ENCODE measurements at places on chromosomes 4 and X.
A peak's percentile ranks its signal among the peaks of the same experiment; 100 is the strongest.

DNA sequence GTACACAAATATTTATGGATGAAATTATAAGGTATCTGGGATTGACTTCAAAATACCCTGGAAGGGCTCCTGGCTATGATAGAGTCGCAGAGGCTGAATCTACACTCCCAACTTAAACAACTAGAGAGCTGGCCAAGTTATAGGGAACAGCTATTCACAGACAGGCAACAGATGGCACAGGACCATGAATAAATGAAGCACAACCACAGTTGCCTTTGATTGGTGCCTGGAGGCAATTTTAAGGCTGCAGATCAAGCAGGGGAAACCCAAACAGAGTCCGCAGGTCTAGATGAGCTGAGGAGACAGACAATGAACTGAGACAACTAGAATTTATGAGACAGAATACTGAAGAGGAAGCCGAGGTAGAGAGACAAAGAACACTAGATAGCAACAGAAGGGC is 155.9 kb downstream of the EVC2 start:
- H3K27ac ChIP-seq, result no peak overlapping the region
- DNase-seq, result peak; percentile 2
- no peaks in the 10 kb centered on the region for H3K36me3 ChIP-seq
- no peak overlapping the region for H3K4me3 ChIP-seq
- no peaks in the 10 kb centered on the region for H3K27me3 ChIP-seq
- H3K4me1 ChIP-seq, result no peaks in the 10 kb centered on the region

DNA sequence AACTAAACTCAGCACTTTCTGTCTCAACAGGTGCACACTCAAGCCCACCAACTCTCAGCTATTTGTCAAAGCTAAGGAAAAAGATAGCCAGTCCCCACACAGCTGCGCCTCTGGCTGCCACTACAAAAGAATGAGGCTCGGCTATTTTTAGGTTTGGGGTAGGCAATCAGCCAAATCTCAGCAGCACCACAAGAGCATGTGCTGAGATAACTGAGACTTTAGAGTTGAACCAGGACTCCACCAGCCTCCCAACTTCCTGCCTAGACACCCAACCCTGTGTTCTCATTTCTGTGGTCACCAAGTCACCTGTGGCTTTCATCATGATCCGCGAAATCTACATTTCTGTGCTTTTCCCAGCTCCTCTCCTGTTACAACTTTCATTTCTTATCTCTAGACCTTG is 28.0 kb downstream of the DMD start:
- DNase-seq, result no peak

DNA sequence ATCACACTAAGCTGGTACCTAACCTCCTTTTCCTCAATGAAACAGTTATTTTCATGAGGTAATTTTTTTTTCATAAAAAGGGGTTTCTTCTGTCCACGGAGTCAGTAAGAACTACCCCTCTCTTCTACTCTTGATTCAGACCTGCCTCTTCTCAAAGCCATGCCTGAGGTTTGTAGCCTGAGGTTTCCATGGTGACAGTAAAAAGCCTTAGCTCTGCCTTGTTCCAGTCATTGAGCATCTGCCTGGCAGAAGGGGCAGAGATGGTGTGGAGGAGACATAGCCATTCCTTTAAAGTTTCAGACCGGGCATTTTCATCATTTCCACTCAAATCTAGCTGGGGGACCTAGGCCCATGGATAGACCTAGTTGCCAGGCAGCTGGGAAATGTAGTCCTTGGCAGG is 135.5 kb downstream of the REPS2 start:
- no peaks in the 10 kb centered on the region for H3K27me3 ChIP-seq
- no peaks in the 10 kb centered on the region for H3K36me3 ChIP-seq
- DNase-seq, result no peak
- H3K4me3 ChIP-seq, result no peak overlapping the region
- H3K27ac ChIP-seq, result no peak overlapping the region
- peaks cover 9% of the 10 kb centered on the region for H3K4me1 ChIP-seq

DNA sequence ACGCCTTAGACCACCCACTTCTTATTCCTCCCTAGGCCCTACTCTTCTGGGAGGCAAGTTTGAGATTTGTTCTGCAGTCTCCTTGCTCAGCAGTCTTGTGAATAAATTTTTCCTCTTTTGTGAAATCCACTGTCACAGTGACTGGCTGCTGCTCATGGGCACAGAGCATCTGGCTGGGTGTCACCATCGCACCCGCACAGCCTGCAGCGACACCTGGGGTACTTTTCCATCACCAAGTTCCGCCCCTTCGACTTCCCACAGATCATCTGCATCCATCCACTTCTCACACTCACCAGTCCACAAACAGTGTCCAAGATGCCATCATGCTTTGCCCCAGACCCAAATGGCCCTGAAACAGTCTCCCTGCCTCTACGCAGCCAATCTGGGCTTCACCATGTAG is 36.4 kb upstream of the AFAP1 start:
- DNase-seq, result no peak
- H3K27ac ChIP-seq, result no peak overlapping the region
- H3K36me3 ChIP-seq, result no peaks in the 10 kb centered on the region
- H3K4me3 ChIP-seq, result no peak overlapping the region
- peaks cover 47% of the 10 kb centered on the region for H3K4me1 ChIP-seq
- no peaks in the 10 kb centered on the region for H3K27me3 ChIP-seq

- no peak overlapping the region for H3K4me3 ChIP-seq
- no peaks in the 10 kb centered on the region for H3K36me3 ChIP-seq
- H3K27me3 ChIP-seq, result no peaks in the 10 kb centered on the region
- no peak overlapping the region for H3K27ac ChIP-seq
- H3K4me1 ChIP-seq, result no peaks in the 10 kb centered on the region
Measured at GRCh38 chrX:114075073-114075673, 508.7 kb upstream of the HTR2C start.

- H3K27me3 ChIP-seq, result no peaks in the 10 kb centered on the region
- H3K4me3 ChIP-seq, result no peak overlapping the region
- no peak overlapping the region for H3K27ac ChIP-seq
- no peak for DNase-seq
Measured at GRCh38 chrX:102892103-102892502, 45.0 kb upstream of the RAB40AL start.

GRCh38 chr4:54400802-54401201 is 171.7 kb downstream of the PDGFRA start:
- H3K36me3 ChIP-seq, result no peaks in the 10 kb centered on the region
- no peak overlapping the region for H3K27ac ChIP-seq
- no peaks in the 10 kb centered on the region for H3K27me3 ChIP-seq
- DNase-seq, result no peak
- no peak overlapping the region for H3K4me3 ChIP-seq
- H3K4me1 ChIP-seq, result no peaks in the 10 kb centered on the region

DNA sequence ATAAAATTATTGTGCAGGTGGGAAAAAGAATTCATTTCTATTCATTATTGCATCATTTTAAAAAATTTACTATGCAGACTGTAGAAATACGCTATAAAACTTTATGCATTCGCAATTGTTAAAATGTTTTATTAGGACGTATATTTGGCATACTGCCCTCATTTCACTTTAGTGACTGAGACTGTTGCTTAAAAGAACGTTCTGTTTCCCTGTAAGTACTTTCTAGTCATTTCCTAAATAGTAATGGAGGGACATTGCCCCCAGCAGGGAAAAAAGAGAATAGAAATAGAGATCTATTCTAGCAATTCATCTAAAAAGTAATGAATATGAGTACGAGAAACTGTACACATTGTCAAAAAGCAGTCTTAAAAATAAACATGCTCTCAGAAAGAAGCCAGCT is 1295.8 kb upstream of the TENM3 start:
- no peak overlapping the region for H3K27ac ChIP-seq
- H3K4me1 ChIP-seq, result no peaks in the 10 kb centered on the region
- H3K27me3 ChIP-seq, result no peaks in the 10 kb centered on the region
- no peak for DNase-seq
- H3K36me3 ChIP-seq, result no peaks in the 10 kb centered on the region
- H3K4me3 ChIP-seq, result no peak overlapping the region
